T-helper 2 cell treated with Interferon-gamma antibody and Interleukin-4, amounts not matched to agents 5 μg/mL and 100 μg/mL, for 36 hours (primary cell): ENCODE measurements at places on chromosomes 6 and 20.
A peak's percentile ranks its signal among the peaks of the same experiment; 100 is the strongest.

DNA sequence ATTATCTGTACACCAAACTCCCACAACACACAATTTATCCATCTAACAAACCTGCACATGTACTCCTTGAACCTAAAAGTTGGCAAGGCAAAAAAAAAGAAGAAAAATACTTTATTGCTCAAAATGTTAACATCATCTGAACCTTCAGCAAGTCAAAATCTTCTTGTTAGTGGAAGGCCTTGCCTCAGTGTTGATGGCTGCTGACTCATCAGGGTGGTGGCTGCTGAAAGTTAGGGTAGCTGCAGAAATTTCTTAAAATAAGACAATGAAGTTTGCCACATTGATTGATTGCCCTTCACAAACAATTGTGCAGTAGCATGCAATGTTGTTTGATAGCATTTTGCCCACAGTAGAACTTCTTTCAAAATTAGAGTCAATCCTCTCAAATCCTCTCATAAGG lies 2.7 kb upstream of the WFDC11 start:
- no peak overlapping the region for H3K27ac ChIP-seq
- no peak overlapping the region for H3K4me3 ChIP-seq

DNA sequence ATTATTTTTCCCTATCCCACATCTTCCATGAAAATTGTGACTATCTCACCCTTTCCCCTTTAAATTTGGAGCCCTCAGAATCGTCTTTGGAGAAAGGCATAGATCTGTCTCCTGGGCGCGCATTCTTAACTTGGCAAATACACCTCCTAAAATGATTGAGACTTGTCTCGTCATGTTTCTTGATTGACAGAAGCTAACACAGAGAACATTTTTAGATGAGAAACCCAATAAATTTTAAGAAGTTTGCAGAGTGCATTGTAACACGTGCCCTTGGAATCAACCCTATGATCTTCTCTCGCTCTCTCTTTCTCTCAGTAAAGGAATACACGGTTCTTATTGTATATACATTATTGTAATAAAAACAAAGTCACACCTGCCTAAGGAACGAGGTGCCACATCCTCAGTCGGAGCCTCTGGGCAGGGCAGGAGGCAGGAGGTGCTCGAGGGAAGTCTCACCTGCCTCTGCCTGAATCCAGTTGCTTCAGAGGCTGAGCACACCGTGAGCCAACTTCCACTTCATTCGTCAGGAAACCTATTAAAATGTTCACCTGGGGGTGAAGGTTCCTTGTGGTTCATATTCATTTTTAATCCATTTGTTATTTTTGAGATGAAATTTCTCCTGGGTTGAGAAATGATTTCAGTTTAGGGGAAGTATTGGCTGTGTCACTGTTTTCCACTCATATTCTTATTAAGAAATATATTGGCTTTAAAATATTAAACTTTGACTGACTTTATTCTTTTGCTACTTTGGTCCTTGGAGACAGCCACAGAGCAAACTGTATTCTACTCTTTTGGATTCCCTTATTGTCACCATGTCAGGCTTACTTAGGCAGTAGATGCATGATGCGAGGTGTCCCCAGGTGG lies 90.5 kb upstream of the THBS2 start:
- no peaks in the 10 kb centered on the region for H3K4me1 ChIP-seq
- no peak overlapping the region for H3K4me3 ChIP-seq
- H3K36me3 ChIP-seq: no peaks in the 10 kb centered on the region
- no peaks in the 10 kb centered on the region for H3K27me3 ChIP-seq
- H3K27ac ChIP-seq: no peak overlapping the region

GRCh38 chr20:44031001-44031574 lies 116.4 kb downstream of the TOX2 start:
- H3K4me1 ChIP-seq: peaks cover 70% of the 10 kb centered on the region
- no peak overlapping the region for H3K4me3 ChIP-seq
- H3K27me3 ChIP-seq: peaks cover 62% of the 10 kb centered on the region
- H3K27ac ChIP-seq: no peak overlapping the region
- H3K36me3 ChIP-seq: peaks cover 24% of the 10 kb centered on the region

- H3K36me3 ChIP-seq: no peaks in the 10 kb centered on the region
- H3K4me1 ChIP-seq: peaks cover 20% of the 10 kb centered on the region
- peaks cover 14% of the 10 kb centered on the region for H3K27me3 ChIP-seq
- peak; percentile 39 for DNase-seq
- peak overlapping the region; percentile 83 for H3K4me3 ChIP-seq
- peak overlapping the region; percentile 37 for H3K27ac ChIP-seq
Measured at GRCh38 chr6:111087871-111088667, 766 bp downstream of the SLC16A10 start.

DNA sequence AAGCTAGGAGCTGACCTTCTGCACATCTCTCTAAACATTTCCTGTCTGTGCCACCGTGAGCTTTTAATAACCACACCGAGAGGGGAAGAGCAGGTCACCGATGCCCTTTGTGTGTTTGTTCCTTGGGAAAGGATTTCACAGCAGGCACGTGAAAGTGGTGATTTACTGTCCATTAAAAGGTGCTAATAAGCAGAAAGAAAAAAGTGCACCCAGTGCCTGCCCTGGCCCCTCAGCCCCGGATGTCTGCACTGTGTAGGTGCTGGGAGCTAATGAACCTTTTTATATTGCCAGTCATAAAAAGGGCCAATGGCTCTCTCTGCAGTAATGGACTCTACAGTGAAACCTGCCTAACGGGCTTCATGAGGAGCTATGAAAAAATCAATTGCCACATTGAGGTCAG lies 312.6 kb downstream of the C6orf118 start:
- DNase-seq: no peak
- no peaks in the 10 kb centered on the region for H3K36me3 ChIP-seq
- no peaks in the 10 kb centered on the region for H3K27me3 ChIP-seq
- H3K27ac ChIP-seq: no peak overlapping the region
- H3K4me3 ChIP-seq: no peak overlapping the region

DNA sequence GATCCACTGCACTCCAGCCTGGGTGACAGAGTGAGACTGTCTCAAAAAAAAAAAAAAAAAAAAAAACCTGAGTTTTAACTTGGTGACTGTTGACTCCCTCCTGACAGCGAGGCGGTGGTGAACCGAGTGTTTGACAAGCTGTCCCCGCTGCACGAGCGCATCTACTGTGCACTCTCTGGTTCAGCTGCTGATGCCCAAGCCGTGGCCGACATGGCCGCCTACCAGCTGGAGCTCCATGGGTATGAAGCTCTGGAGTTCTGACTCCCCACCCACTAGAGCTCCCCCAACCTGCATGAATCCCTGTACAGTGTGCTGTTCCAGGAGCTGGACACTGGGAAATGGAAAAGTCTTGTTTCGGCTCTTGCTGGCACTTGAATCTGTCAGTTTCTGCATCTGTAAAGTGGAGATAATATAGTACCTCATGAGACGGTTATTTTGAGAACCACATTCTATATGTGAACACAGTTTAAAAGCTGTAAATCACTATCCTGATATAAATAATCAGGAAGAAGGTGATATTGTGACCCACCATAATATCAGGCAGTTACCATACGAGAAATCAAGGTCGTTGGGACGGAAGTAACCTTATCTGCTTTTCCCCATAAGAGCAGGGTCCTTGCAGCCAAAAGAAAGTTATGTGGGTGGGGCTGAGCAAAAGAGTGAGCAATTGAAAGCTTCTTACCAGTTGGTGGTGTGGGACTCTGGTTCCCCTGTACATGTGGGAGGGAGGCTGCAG lies 3.3 kb downstream of the PSMB9 start:
- no peaks in the 10 kb centered on the region for H3K27me3 ChIP-seq
- peak overlapping the region; percentile 6 for H3K27ac ChIP-seq
- peak overlapping the region; percentile 58 for H3K4me3 ChIP-seq
- no peak for DNase-seq
- H3K36me3 ChIP-seq: peaks cover 81% of the 10 kb centered on the region

- no peak overlapping the region for H3K4me3 ChIP-seq
- peaks cover 3% of the 10 kb centered on the region for H3K27me3 ChIP-seq
- H3K4me1 ChIP-seq: no peaks in the 10 kb centered on the region
- no peak for DNase-seq
Measured at GRCh38 chr20:48558906-48559305, 268.9 kb downstream of the PREX1 start.

GRCh38 chr20:1964659-1965405 lies 29.0 kb downstream of the PDYN start:
- no peak for DNase-seq
- peak overlapping the region; percentile 47 for H3K4me3 ChIP-seq
- H3K27me3 ChIP-seq: peaks cover 13% of the 10 kb centered on the region
- no peak overlapping the region for H3K27ac ChIP-seq
- H3K4me1 ChIP-seq: peaks cover 8% of the 10 kb centered on the region

- peaks cover 2% of the 10 kb centered on the region for H3K36me3 ChIP-seq
- H3K4me3 ChIP-seq: no peak overlapping the region
- H3K27ac ChIP-seq: no peak overlapping the region
- DNase-seq: no peak
- H3K4me1 ChIP-seq: peaks cover 7% of the 10 kb centered on the region
- peaks cover 7% of the 10 kb centered on the region for H3K27me3 ChIP-seq
Measured at GRCh38 chr20:10646886-10647420, 26.8 kb downstream of the JAG1 start.

DNA sequence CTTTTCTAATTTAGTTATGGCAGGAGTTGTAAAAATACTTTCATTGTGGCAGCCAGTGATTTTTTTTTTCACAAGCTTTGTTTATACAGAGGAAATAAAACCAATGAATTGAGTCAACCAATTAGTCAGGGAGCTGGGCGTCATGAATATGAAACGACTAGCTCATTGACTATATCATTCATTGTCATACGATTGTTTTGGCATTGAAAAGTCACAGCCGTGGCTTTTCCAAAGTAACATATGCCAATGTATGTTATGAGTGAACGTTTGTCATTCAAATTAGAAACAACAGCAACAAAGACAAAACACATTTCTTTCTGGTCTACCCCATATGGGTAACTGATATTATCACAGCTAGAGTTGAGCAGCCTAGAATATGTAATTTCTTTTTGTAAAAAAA lies 810.6 kb downstream of the EPHA7 start:
- H3K4me3 ChIP-seq: no peak overlapping the region
- no peaks in the 10 kb centered on the region for H3K4me1 ChIP-seq
- no peak overlapping the region for H3K27ac ChIP-seq
- no peaks in the 10 kb centered on the region for H3K27me3 ChIP-seq
- no peaks in the 10 kb centered on the region for H3K36me3 ChIP-seq

DNA sequence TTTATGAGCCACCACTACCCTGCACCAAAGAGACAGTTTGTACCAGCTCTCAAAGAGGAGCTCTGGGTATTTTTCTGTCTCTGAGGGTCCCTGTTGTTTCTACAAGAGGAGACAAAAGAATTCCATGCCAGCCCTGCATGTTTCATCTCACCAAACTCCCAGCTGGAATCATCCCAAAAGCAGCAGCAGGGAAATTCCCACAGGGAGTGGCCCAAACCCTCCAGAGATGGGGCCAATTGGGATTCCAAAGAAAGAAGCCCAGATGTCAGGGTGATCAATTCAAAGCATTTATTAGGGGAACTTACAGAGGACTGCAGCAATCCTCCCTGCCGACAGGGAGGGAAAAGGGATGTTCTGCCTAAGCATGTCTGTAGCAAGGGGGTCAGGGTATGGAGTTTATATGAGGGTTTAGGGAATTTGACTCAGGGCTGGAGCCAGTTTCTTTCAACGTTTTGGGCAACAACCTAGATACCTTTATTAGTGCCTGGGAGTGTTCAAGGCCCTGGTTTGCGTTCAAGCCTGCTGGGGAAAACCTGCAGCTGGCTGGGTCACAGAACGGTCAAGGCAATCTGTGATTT lies 47.2 kb downstream of the MUC22 start:
- H3K27ac ChIP-seq: no peak overlapping the region
- no peak for DNase-seq
- no peak overlapping the region for H3K4me3 ChIP-seq
- H3K4me1 ChIP-seq: no peaks in the 10 kb centered on the region
- H3K27me3 ChIP-seq: peaks cover 30% of the 10 kb centered on the region

- H3K27me3 ChIP-seq: no peaks in the 10 kb centered on the region
- H3K27ac ChIP-seq: peak overlapping the region; percentile 70
- H3K4me1 ChIP-seq: peaks cover 33% of the 10 kb centered on the region
- peak overlapping the region; percentile 17 for H3K4me3 ChIP-seq
- peaks cover 31% of the 10 kb centered on the region for H3K36me3 ChIP-seq
Measured at GRCh38 chr6:11277275-11278206, 45.1 kb upstream of the NEDD9 start.

- H3K27ac ChIP-seq: no peak overlapping the region
- no peaks in the 10 kb centered on the region for H3K27me3 ChIP-seq
- H3K36me3 ChIP-seq: no peaks in the 10 kb centered on the region
- H3K4me1 ChIP-seq: peaks cover 15% of the 10 kb centered on the region
Measured at GRCh38 chr6:147195987-147196386, 8.2 kb upstream of the STXBP5 start.

DNA sequence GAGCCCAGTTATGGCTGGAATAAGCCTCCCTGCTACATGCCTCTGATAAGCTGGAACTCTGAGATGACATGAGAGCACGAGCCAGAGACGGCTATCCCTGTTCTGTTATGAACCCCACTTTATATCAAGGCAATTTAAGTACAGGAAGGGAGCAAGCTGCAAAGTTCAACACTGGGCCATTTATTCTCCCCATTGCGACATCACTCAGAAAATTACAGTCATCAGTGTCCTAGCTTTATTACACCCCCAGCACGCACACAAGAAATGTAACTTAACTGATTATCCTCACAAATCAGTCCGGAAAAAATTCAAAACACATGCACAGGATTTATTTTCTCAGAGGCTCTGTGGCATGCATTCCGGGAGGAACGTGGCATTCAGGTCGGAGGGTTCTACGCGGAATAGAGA lies 125.3 kb upstream of the SLC2A12 start:
- peaks cover 11% of the 10 kb centered on the region for H3K36me3 ChIP-seq
- H3K4me1 ChIP-seq: peaks cover 42% of the 10 kb centered on the region
- peak overlapping the region; percentile 87 for H3K27ac ChIP-seq
- DNase-seq: no peak
- H3K4me3 ChIP-seq: peak overlapping the region; percentile 95
- H3K27me3 ChIP-seq: peaks cover 7% of the 10 kb centered on the region

- no peaks in the 10 kb centered on the region for H3K27me3 ChIP-seq
- H3K27ac ChIP-seq: no peak overlapping the region
- peaks cover 36% of the 10 kb centered on the region for H3K4me1 ChIP-seq
- no peak overlapping the region for H3K4me3 ChIP-seq
- peaks cover 57% of the 10 kb centered on the region for H3K36me3 ChIP-seq
Measured at GRCh38 chr20:58986286-58986967, 5.4 kb downstream of the NELFCD start.
